Naive thymus-derived CD4-positive, alpha-beta T cell (primary cell): ENCODE measurements at places on chromosomes 11 and 22. TPM values are rescaled to one million over a fixed set of nuclear protein-coding genes. Genes with fewer than 3 reads are reported as not detected.
A peak's percentile ranks its signal among the peaks of the same experiment; 100 is the strongest.

GRCh38 chr11:134501406-134502152 lies 89.5 kb upstream of the B3GAT1 start:
- DNase-seq, result no peak

- DNase-seq, result peak; percentile 8
Observed at GRCh38 chr11:5712507-5712906, 22.9 kb downstream of the TRIM22 start.

DNA sequence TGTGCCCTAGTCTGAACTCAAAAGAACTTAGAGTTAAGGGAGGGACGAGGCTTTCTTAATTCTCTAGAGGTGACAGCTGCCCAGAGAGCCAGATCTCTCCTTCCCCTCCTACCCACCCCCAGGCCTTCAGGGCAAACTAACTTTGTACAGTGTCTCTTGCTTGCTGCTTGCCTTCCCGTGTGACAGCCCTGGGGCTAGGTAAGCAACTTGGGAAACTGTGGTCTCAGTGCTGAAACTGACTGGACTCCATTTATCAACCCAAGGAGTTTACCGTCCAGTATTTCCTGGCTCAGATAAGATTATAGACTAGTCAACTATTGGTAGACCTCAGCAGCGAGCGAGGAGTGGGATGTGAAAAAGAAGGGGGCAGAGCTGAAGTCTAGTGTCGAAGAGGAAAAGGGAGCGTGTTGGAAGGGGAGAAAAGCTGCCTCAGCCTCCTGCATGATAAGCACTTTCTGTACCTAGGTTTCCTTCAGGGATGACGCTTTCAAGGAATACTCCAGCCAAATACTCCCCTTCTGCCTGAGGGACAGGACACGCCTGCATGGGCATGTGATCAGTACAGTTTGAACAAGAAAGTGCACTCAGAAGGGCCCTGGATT lies 43.3 kb upstream of the WEE1 start:
- DNase-seq, result no peak

GRCh38 chr11:267491-267994 lies 10.7 kb upstream of the NLRP6 start:
- peak; percentile 73 for DNase-seq

- DNase-seq, result no peak
Observed at GRCh38 chr11:116073854-116074837, 569.9 kb upstream of the CADM1 start.

DNA sequence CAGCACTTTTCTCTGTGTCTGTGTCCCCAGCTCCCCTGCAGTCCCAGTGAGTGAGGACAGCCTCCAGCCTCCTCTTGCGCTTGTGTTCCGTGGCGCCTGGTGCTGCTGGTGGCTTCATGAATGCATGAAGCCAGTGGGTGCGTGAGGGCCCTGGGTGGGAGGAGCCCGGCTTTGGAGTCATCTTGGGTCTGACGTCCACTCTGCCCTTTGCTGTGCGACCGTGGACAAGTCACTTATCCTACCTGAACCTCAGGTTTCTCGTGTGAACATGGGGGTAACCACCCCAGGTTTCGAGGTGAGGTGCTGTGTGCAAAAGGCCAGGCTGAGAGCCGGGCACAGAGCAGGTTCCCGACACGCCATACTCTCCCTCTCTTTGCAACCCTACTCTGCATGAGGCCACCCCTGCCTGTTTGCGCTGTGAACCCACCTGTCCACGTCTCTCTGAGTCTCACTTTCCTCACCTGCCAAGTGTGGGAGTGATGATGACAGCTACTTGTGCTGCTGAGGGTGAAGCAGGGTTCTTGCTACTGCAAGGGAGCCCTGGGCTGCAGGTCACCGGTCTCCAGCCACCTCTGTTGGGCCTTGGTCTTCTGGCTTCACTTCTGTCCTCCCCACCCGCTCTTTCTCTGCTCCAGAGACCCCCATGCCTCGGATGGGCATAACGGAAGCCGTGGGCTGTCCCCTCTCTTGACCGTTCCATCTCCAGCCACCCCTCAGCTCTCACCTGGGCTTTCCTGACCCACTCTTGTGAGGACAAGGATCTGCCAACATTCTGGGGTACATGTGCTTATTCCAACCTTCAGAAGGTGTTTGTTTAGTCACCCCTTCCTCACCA lies 537.6 kb downstream of the TBC1D22A start:
- DNase-seq, result no peak

GRCh38 chr11:20315800-20316199 lies 47.7 kb upstream of the HTATIP2 start:
- DNase-seq, result no peak

DNA sequence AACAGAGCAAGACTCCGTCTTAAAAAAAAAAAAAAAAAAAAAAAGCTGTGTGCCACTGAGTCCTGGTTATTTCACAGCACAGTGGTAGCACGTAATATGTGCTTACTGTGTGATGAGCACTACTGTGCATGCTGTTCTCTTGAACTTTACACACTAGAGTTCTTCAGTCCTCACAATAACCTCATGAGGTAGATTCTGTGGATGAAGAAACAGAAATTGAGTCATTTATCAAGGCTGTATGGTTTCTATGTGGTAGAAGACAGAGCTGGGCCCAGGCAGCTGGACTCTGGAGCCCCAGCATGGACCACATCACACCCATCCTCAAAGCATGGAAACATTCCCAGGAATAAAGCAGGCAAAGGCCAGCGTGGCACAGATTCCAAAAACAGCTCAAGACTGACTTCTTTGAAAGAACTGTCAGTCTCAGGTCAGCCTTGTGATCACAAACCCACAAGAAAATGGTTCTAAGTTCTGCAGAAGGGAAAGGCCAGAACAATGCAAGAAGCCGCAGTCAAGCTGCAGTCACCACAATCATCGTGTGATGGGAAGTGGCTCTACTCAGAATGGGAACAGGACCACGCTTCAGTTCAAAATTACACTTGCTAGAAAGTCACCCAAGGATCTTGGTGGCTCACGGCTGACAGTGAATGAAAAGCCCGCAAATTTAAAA lies 49.5 kb downstream of the MICAL3 start:
- no peak for DNase-seq

GRCh38 chr11:46391186-46391577 lies 394 bp downstream of the CHRM4 start:
- no peak for DNase-seq

DNA sequence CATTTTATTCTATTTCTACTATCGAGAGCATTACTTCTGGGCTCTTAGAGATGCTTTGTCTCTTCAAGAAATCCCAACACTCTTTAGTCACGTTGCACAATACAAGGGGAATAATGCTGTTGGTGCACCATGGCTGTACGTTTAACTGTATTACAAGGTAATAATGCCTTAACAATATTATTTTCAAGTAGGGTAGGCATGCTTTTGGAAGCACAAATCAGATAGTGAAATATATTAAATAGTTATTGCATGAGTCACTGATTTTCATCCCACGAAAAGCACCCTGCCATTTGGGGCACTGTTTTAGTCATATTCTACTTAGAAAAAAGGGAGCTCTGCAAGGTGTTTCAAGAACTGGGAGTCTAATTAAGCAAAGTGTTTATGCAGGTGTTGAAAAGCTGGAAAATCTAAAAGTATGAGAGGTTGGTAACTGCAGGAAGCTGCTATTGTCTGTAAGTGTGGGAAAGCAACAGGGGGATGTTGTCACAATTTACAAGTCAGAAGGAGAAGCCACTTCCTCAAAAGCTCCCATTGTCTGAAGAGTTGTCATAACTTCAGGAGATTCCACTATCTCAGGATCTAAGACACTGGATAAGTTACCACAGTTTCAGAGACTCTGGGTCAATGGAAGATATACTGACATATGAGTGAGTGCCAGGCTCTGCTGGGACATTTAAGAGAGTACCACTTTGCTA lies 218.2 kb downstream of the JRKL start:
- DNase-seq, result no peak

- no peak for DNase-seq
Observed at GRCh38 chr11:97107604-97108003, 717.8 kb downstream of the JRKL start.

OR5AS1 gene
- not detected for total RNA-seq

GLYAT gene
- not detected for total RNA-seq

MS4A2 gene
- total RNA-seq, result 7.6 TPM

ART5 gene
- total RNA-seq, result not detected

NLRP14 gene
- not detected for total RNA-seq

ARHGAP20 gene
- total RNA-seq, result not detected in 2 replicates
